HS-5 (cell line): ENCODE measurements at places on chromosomes 5 and 9.

DNA sequence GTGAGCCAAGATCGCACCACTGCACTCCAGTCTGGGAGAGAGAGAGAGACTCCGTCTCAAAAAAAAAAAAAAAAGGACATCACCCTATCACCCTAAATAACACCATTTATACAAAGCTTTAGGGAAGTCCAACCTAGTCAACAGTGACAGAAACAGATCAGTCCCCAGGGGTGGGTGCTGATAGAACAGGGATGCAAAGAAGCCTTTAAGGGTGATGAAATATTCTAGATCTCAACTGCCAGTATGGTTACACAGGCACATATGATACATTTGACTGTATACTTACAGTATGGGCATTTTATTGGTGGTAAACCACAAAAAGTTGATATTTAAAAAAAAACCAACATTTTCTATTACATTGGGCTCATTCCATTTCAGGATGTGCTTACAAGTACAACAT lies 4.8 kb downstream of the RETREG1 start:
- DNase-seq: no peak

GRCh38 chr5:3226196-3226920 lies 369.3 kb upstream of the IRX1 start:
- DNase-seq: no peak

- DNase-seq: no peak
Measured at GRCh38 chr9:117414906-117415331, at the start of gene ASTN2. ASTN2 (minus strand) TSS chr9:117415057; CDS start chr9:117414938, 119 bp downstream.

GRCh38 chr9:118503236-118503635 lies 799.0 kb downstream of the TLR4 start:
- no peak for DNase-seq

DNA sequence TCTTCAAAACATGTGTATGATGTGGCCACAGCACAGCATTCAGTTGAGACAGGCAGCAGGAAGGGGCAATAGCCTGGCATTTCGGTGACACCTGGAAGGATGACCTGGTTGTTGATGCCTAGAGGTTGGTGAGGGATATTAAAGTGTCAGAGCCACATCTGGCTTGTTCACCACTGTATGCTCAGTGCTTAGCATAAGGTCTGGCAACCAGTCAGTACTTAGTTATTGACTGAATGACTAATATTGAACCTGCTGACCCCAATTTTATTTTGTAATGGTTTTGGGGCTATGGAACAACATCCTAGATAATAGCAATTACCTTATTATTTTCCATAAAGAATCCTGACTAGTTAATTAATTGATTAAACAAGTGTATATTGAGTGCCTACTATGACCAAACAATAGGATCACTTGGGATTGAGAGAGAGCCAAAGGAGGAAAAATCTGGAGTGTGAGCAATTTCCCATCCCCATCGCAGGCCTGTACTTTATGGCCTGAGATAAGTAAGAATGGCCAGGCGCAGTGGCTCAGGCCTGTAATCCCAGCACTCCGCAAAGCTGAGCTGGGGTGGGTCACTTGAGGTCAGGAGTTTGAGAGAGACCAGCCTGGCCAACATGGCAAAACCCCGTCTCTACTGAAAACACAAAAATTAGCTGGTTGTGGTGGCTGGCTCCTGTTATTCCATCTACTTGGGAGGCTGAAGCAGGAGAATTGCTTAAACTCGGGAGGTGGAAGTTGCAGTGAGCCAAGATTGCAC lies 85.4 kb upstream of the PLPP1 start:
- no peak for DNase-seq

GRCh38 chr5:114953565-114953964 lies 216.1 kb downstream of the TRIM36 start:
- DNase-seq: no peak

GRCh38 chr5:153863951-153864350 lies 174.8 kb downstream of the FAM114A2 start:
- DNase-seq: no peak

GRCh38 chr5:153496835-153497234 lies 6.4 kb downstream of the GRIA1 start:
- peak; percentile 15 for DNase-seq

- DNase-seq: no peak
Measured at GRCh38 chr5:143678148-143678905, 133.6 kb upstream of the HMHB1 start.

- DNase-seq: no peak
Measured at GRCh38 chr5:171580502-171581265, 161.2 kb downstream of the FGF18 start.

DNA sequence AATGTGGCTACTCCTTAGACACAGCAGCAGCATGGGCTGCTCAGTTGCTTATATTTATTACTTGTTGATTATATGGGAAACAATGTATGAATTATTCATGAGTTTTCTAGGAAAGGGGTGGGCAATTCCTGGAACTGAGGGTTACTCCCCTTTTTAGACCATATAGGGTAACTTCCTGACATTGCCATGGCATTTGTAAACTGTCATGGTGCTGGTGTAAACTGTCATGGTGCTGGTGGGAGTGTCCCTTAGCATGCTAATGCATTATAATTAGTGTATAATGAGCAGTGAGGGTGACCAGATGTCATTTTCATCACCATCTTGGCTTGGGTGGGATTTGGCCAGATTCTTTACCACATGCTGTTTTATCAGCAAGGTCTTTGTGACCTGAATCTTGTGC lies 734.6 kb upstream of the PTPRD start:
- no peak for DNase-seq

- no peak for DNase-seq
Measured at GRCh38 chr9:88746743-88747398, 211.9 kb downstream of the NXNL2 start.

DNA sequence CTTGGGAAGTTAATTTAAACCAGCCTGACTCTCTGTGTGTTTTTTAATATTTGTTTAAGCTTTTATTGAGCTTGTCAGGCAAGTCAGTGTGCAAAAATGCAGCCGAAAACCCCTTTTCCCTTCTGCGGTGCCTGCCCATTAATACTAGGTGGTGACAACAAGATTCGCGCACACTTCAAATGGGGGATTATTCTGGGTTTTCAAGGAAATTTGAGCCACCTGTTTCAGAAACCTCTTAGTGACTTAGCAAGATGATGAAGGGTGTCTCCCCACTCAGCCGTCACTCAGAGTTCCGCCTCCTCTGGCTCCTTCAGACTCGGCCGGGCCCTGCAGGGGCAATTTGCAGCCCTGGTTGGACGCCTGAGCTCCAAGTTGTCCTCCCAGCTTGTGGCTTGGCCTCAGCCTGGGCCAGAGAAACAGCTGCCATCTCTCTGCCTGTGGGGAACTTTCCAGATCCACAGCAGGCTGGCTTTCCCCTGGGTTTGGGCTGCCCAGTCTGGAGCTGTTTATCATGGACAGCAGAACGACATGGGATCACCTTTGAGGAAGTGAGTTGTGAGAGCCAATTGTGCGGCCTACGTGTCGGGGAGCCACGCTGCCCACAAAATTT lies 75.9 kb downstream of the SPRY4 start:
- DNase-seq: no peak

GRCh38 chr5:87121304-87122150 lies 146.2 kb upstream of the RASA1 start:
- peak; percentile 87 for DNase-seq

DNA sequence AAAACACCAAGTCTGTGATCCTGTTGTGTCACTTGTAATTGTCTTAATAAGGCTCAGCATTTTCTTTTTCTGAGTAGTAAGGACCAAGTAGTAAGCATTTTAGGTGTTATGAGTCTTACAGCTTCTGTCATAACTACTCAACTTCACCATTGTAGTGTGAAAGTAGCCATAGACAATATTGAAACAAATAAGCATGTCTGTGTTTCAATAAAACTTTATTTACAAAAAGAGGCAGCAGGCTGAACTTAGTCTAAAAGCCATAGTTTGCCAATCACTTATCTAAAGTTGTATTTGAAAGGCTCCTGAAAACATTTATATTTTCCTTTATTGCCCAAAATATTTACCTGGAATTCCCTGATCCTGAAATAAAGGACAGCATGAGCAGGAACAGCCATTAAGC lies 796.1 kb downstream of the CDH12 start:
- no peak for DNase-seq

- no peak for DNase-seq
Measured at GRCh38 chr9:74872619-74873233, 15.0 kb downstream of the TRPM6 start.

- DNase-seq: no peak
Measured at GRCh38 chr9:99034149-99034548, 70.8 kb upstream of the TGFBR1 start.

GRCh38 chr9:116269250-116269649 lies 115.7 kb downstream of the PAPPA start:
- no peak for DNase-seq

- no peak for DNase-seq
Measured at GRCh38 chr9:125202846-125203618, 2.7 kb downstream of the RABEPK start.
